Sigmoid colon (tissue), 7 donors: ENCODE measurements at places on chromosomes 2 and 18. TPM values are rescaled to one million over a fixed set of nuclear protein-coding genes. Genes with fewer than 3 reads are reported as not detected.

DNA sequence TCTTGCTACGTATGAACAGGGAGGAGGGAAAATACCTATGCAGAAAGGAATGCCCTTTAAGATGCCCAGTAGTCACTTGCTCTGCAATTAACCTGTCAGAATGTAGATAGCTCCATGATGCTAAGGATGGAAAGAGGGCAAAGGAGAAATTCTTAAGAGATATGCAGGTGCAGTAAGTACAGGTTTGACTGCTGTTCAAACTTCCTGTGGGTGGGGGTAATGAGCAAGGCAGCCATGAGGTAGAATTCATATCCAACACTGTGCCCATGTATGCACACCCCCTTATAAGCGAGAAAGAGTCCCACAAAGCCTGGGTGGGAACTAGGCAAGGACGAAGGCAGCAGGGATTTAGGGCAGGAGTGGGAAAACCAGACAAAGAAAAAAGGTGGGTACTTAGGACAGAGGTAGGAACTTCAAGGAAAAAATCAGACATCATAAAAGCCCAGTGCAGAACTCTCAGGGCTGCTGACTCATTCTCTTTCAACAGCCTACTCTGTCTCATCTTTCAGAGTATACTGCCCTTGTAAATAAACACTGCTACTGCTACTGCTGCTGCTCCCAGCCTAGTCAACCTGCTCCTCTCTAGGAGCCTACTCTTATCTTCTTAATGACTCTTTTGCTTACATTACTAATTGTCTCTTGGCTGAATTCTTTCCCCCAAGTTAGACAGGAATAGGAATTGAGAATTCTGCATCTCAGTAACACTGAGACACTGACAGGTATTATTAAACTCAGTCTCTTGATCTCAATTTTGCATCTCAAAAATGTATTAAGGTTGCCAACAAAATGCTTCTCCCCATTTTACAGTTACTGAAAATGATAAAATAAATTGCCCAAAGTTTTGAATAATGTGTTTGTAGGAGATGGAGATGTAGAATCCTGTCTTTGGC lies 189.0 kb downstream of the PTH2R start:
- no peaks in the 10 kb centered on the region for H3K36me3 ChIP-seq
- no peaks in the 10 kb centered on the region for H3K27me3 ChIP-seq
- no peak overlapping the region for H3K4me3 ChIP-seq
- DNase-seq, result no peak

GRCh38 chr2:128090945-128091725 lies at the start of gene UGGT1:
UGGT1 (plus strand) TSS chr2:128091200; CDS start chr2:128091358, 158 bp downstream.
- peaks cover 5% of the 10 kb centered on the region for H3K4me1 ChIP-seq
- peak; percentile 96 for DNase-seq
- H3K27ac ChIP-seq, result peak within 1 kb of the TSS; percentile 86
- H3K36me3 ChIP-seq, result no peaks in the 10 kb centered on the region

DNA sequence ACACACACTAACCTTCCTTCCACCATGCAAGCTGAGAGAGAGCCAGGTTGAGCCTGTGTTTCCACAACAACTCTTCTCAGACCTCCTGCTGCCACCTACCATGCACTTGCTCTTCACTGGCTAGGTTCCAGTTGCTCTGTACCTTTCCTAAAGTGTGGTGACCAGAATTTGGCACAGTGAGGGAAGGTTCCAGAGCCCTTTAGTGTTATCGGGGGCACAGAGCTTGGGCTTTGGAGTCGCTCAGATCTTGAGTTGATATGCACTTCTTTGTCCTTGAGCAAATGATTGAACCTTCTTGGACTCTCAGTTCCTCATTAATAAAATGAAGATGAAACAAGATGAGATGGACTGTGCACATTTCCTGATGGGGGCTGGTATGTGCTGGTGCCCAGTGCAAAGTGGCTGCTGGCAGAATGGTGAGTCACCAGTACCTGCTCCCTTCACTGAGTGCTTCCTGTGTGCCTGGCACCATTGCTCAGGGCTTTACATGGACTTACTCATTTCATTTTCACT lies 47.1 kb downstream of the NEDD4L start:
- no peaks in the 10 kb centered on the region for H3K4me1 ChIP-seq
- H3K4me3 ChIP-seq, result no peak overlapping the region
- H3K36me3 ChIP-seq, result no peaks in the 10 kb centered on the region

- H3K36me3 ChIP-seq, result no peaks in the 10 kb centered on the region
- peaks cover 9% of the 10 kb centered on the region for H3K4me1 ChIP-seq
- H3K4me3 ChIP-seq, result no peak overlapping the region
- peak; percentile 85 for DNase-seq
Observed at GRCh38 chr2:241842620-241843211, 16.0 kb downstream of the PDCD1 start.

- no peaks in the 10 kb centered on the region for H3K27me3 ChIP-seq
- H3K27ac ChIP-seq, result no peak overlapping the region
- DNase-seq, result no peak
- H3K4me3 ChIP-seq, result no peak overlapping the region
- H3K36me3 ChIP-seq, result no peaks in the 10 kb centered on the region
Observed at GRCh38 chr2:132651115-132652045, 18.6 kb downstream of the LYPD1 start.

- H3K4me3 ChIP-seq, result no peak overlapping the region
- no peak for DNase-seq
- no peak overlapping the region for H3K27ac ChIP-seq
- H3K36me3 ChIP-seq, result no peaks in the 10 kb centered on the region
- H3K4me1 ChIP-seq, result no peaks in the 10 kb centered on the region
Observed at GRCh38 chr2:118706371-118706770, 141.1 kb downstream of the EN1 start.

DNA sequence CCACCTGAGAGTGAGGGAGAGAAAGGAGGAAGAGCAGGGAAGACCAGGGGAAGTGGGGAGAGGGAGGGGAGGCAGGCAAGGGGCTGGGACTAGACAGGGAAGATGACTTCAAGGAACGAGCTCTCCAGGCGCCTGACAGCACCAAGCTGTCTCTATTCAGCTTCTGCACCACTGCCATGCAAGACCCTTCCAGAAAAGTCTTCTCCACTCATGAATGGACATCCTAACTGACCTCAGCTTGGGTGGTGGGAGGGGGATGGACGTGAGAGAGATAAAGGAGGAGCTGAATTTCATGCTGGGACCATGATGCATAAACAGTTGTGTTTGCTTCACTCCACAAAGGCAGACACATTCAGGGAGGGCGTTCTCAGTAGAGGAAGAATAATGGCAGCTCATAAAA lies 206.4 kb upstream of the ARL4C start:
- H3K36me3 ChIP-seq, result no peaks in the 10 kb centered on the region
- H3K4me1 ChIP-seq, result no peaks in the 10 kb centered on the region
- no peaks in the 10 kb centered on the region for H3K27me3 ChIP-seq
- DNase-seq, result no peak
- H3K4me3 ChIP-seq, result no peak overlapping the region

DNA sequence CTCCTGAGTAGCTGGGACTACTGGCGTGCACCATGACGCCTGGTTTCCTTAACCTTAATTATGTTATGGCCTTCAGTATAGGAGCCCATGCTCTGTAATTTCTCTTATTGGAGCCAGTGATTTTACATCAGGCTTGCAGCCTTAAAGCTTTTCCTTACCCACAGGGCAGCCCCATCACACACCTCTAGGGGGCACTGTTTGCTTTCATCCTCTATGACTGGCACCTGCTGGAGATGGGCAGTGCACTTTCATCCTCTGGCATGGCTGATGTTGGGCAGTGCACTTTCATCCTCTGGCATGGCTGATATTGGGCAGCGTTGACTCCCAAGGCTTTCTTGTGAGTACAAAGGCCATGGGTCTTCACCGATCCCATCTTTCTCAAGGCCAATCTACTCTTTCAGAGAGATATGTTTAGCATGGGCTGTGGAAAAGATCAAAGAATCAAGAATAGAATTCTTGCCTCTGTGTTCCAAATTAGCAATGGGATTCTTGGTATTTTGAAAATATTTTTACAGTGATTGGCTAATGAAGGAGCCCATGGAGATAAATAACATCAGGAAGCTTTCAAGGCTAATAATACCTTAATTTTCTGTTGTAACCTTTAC lies 80.7 kb upstream of the MEX3C start:
- no peak overlapping the region for H3K27ac ChIP-seq
- H3K4me3 ChIP-seq, result no peak overlapping the region
- H3K4me1 ChIP-seq, result no peaks in the 10 kb centered on the region
- DNase-seq, result no peak

GRCh38 chr18:34757666-34758065 lies 47.6 kb downstream of the DTNA start:
- no peaks in the 10 kb centered on the region for H3K27me3 ChIP-seq
- H3K4me3 ChIP-seq, result no peak overlapping the region
- peaks cover 6% of the 10 kb centered on the region for H3K4me1 ChIP-seq
- H3K36me3 ChIP-seq, result no peaks in the 10 kb centered on the region

GRCh38 chr2:20225294-20226151 lies 593 bp upstream of the SDC1 start:
- peak; percentile 63 for DNase-seq
- no peaks in the 10 kb centered on the region for H3K36me3 ChIP-seq
- H3K27ac ChIP-seq, result no peak overlapping the region
- H3K4me3 ChIP-seq, result peak overlapping the region; percentile 62

- H3K4me1 ChIP-seq, result peaks cover 18% of the 10 kb centered on the region
- no peak overlapping the region for H3K4me3 ChIP-seq
- DNase-seq, result no peak
- H3K36me3 ChIP-seq, result no peaks in the 10 kb centered on the region
Observed at GRCh38 chr18:21047126-21047525, 64.5 kb downstream of the ROCK1 start.

- H3K4me3 ChIP-seq, result no peak overlapping the region
- H3K4me1 ChIP-seq, result no peaks in the 10 kb centered on the region
- no peaks in the 10 kb centered on the region for H3K36me3 ChIP-seq
- H3K27me3 ChIP-seq, result no peaks in the 10 kb centered on the region
- no peak overlapping the region for H3K27ac ChIP-seq
- no peak for DNase-seq
Observed at GRCh38 chr18:10752382-10752781, 226.6 kb downstream of the NAPG start.

Gene CHAC2
- 1.9 TPM for total RNA-seq

Gene IL1RL2
- not detected for total RNA-seq

Gene KCNF1
- total RNA-seq, result 1.4 TPM

Gene TUBB8B
- total RNA-seq, result not detected

Gene GCG
- total RNA-seq, result not detected

Gene TUBB6
- total RNA-seq, result 334 TPM
